ENCODE measurements at places on chromosomes 16 and 17.
A peak's percentile ranks its signal among the peaks of the same experiment; 100 is the strongest.

DNA sequence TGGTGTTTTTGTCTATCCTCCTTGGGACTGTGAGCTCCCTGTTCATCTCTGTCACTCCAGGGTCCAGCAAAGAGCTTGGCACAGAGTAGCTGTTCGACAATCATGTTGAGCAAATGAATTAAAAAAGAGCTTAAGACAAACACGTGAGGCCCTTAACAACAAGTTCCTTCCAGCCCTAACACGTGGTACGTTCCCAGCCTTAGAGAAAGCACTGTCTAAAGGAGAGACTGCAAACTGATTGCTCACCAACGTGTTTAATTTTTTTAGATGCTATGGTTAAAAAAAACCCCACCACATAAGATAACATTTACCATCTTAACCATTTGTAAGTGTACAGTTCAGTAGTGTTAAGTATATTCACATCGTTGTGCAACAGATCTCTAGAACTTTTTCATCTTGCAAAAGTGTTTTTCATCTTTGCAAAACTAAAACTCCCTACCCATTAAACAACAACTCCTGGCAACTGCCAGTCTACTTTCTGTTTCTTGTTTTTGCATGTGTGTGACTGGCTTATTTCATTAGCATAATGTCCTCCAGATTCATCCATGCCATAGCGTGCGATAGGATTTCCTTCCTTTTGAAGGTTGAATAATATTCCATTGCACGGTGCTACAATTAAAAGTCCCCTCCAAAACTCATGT is 28.2 kb downstream of the LAT start:
- no peak for DNase-seq

DNA sequence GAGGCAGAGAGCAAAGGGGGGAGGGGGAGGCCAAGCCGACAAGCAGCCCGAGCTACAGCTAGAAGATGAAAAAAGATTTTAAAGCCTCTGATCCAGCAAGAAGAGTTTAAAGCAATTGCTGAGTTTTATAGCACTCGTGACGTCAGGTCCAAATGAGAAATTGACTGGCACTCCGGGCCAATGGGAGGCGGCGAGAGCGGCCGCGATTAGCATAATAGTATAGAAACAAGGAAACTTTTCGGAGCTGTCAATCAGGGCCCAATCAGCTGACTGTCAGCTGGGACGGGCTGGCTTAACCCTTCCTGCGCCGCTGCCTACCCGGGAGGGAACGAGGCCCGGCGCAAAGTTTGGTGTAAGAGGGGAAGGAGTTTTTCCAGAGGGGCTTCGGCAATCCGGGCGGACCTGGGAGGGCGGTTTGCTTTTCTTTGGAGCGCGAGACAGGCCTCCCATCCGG is at the start of gene MAF:
Gene MAF, minus strand, starts transcription at position 100 of the 454 bp plus-strand sequence. CDS start 835 bp downstream, outside the sequence.
- no peak for DNase-seq

DNA sequence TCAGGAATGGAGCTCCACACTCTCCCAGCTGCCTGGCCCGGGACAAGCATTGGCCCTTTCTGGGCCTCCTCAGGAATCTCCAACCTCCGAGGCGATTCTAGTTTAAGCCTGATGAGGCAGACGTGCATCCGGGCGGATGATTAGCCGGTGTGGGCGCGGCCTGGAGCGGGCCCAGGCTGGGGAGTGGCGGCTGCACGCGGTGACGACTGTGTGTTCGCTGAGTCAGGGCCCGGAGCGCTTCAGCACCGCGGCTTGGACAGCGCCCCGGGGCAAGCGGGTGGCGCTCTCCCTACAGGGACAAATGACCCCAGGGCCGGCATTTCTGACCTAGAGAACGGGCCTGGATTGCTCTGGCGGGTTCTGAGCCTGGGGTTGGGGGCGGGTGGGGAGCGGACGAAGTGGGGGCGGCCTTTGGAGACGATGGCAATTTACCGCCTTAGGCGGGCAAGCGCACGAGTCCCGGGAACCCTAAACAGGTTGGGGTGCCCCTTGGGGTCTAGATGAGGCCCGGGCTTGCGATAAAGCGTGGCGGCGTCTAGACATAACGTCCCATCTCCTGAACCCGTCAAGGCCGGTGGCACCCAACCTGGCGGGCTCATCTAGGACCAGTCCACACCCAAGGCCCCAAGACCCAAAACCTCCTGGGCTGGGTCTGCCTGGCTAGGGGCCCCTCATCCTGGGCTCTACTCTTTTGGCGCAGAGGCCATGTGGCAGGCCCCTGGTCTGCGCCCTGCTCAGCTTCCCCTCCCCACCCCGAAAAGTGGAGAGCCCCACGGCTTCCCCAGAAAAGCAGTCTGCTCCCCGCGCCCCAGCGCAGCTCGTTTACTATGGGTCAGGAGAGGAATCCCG is 22.3 kb upstream of the ZNHIT3 start:
- no peak for DNase-seq

DNA sequence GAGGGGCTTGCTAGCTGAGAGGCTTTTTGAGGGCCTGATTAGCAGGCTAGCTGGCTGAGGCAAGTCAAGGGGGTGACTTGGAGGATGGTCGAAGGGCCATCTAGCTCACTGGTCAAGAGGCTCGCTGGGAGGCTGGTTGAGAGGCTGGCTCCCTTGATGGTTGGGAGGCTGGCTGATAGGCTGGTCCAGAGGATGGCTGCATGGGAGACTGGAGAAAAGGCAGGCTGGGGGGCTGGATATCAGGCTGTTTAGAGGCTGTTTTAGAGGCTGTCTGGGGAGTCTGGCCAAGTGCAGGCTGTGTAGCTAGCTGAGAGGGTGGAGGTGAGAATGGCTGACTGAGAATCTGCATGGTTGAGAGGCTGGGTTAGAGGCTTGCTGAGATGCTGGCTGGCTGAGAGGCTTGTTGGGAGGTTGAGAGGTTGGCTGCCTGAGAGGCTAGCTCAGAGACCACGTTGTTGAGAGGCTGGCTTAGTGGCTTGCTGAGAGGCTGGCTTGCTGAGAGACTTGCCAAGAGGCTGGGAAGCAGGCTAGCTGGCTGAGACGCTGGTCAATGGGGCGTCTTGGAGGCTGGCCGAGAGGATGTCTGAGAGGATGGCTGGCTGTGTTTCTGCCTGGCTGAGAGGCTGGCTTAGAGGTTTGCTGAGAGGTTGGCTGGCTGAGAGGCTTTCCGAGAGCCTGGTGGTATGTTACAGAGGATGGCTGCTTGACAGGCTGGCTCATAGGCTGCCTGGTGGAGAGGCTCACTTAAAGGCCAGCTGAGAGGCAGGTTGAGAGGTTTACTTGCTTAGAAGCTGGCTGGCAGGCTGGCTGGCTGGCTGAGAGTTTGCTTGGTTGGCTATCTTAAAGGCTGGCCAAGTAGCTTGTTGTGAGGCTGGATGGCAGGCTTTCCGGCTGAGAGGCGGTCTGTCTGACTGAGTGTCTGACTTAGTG is 36.6 kb upstream of the ACSM2B start:
- peak; percentile 60 for DNase-seq

- DNase-seq: no peak
Measured at GRCh38 chr17:19579867-19580565, 46.4 kb downstream of the SLC47A1 start.

- no peak for DNase-seq
Measured at GRCh38 chr17:82767041-82767754, 15.3 kb downstream of the TBCD start.

DNA sequence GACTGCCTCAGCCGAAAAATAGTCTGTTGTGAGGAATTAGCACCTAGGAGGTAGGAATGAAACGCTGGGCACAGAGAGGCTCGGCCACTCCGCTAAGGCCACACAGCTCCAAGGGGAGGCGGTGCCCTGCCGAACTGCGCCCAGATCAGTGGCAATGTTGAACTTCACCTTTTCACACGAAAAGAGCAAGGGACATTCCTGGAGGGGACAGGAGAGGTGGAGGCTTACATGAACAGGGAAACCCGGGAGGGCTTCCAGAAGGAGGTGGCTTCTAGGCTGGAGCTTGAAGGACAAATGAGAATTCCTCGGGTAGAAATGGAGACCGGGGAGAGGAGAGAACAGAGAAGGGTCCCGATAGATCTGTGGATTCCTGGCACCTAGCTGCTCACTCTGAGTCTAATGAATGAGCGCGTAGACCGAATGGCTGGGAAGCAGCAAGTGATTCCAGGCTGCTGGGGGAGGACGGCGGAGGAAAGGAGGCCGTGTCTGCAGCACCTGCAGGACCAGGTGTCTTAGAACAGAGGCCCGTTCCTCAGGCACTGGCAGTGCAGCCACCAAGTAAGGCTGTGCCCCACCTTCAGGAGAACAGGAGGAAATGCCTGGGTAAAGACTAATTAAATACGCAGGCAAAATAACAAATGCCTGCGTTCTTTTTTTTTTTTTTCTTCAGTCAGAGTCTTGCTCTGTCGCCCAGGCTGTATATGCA is 722 bp upstream of the SLC38A10 start:
- no peak for DNase-seq

DNA sequence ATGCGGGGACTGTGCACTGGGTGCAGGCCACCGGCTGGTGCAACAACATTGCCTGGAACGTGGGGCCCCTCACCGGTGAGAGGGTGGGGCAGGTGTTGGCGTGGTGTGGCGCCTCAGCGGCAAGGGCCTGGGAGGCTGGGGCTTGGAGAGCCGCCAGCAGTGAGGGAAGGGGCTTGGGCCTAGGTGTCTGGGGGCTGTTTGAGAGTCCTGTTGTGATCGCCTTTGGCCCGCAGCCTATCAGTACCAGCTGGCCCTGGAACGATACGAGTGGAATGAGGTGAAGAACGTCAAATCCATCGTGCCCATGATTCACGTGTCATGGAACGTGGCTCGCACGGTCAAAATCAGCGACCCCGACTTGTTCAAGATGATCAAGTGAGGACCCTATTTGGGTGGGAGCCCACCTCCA is 2.6 kb upstream of the TMEM88 start:
- no peak for DNase-seq

- no peak for DNase-seq
Measured at GRCh38 chr16:83842291-83842690, 34.5 kb downstream of the HSBP1 start.
